ENCODE measurements at places on chromosomes 11 and 22.

- no peak for DNase-seq
Observed at GRCh38 chr11:59102259-59102765, 4.7 kb upstream of the FAM111B start.

DNA sequence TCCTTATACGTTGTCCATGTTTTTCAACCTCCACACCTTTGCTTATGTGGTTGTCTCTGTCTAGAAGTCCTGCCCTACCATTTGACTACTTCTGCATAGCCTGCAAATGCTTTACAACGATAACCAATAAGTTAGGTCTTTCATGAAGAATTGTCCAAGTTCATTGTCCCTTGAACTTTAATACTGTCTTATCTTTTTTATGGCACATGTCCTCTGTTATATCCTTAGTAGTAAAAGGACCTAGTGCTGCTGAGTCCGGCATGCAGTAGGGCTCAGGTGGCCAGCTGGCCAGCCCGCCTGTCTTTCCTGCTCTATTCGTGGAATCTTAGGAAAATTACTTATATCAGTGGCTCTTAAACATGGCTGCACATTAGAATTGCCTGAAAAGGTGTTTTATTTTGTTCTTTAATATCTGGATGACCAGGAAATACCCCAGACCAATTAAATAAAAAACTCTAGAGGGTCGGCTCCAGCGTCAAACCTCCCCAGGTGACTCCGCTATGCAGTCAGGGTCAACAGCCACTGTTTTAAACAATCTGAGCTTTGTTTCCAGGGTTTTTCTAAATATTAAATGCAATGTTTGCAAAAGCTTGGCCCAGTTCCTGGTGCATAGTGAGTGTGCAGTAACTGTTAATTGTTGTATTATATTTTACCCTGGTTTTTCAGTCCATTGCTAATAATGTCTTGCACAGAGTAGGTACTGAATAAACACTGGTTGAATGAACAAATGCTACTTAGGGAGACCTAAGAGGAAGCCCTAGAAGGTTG is 64.6 kb upstream of the SESN3 start:
- no peak for DNase-seq

DNA sequence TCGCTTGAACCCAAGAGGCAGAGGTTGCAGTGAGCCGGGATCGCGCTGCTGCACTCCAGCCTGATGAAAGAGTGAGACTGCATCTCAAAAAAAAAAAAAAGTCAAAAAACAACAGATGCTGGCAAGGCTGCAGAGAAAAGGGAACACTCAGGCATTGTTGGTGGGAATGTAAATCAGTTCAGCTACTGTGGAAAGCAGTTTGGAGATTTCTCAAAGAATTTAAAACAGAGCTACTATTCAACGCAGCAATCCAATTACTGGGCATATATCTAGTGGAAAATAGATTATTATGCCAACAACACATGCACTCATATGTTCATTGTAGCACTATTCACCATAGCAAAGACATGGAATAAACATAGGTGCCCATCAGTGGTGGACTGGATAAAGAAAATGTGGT is 89.7 kb downstream of the EFCAB6 start:
- no peak for DNase-seq

- no peak for DNase-seq
Observed at GRCh38 chr11:93236741-93237675, 39.2 kb upstream of the SLC36A4 start.

DNA sequence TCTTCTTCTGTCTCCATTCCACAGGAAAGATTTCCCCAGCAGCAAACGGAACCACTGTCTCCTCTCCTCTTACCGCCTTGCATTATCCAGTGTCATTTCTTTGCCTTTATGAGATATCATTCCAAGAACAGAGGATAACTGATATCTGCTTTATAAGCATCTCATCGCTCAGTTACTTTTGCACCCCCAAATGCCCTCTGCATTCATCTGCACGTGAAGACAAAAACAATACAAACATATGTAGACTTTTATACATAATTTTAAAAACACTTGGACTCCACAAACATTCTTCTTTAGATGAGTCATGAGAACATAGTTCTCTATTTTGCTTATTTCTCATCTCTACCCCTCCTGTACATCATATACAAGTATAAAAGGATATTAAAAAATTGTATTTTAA is 512 bp upstream of the OR51T1 start:
- DNase-seq: no peak

DNA sequence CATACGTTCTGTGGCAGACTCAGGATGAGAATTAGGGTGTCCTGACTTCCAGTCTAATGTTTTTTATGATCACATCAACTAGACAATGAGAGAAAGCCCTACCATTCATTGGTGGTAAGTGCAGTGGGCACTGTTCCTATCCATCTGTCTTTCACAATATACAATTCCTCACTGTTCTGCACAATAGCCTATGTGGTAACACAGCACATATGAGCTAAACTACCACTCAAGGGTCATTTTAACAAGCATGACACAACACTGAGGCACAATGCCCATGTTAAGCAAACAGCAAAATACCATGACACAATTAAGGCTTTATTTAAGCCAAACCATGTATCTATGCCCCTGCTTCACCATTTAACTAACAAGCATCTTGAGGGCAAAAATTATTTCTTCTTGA is 52.3 kb downstream of the SIK3 start:
- DNase-seq: no peak

DNA sequence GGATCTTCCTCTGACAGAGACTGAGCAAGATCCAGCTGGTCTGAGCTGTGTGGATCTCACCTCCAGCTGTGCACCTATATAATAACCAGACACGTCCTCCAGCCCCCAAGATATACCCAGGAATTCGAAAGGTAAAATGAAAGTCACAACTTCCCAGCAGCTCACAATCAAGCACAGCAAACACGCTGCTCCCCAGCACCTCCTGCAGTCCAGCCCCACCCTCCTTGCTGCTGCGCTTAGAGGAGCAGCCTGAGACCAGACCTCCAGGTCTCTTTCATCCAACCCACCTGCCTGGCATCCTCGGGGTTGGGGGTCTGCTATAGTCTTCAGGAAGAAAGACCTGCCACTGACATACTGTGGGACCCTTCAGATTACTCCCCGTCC is 3.0 kb upstream of the APOL4 start:
- DNase-seq: no peak

DNA sequence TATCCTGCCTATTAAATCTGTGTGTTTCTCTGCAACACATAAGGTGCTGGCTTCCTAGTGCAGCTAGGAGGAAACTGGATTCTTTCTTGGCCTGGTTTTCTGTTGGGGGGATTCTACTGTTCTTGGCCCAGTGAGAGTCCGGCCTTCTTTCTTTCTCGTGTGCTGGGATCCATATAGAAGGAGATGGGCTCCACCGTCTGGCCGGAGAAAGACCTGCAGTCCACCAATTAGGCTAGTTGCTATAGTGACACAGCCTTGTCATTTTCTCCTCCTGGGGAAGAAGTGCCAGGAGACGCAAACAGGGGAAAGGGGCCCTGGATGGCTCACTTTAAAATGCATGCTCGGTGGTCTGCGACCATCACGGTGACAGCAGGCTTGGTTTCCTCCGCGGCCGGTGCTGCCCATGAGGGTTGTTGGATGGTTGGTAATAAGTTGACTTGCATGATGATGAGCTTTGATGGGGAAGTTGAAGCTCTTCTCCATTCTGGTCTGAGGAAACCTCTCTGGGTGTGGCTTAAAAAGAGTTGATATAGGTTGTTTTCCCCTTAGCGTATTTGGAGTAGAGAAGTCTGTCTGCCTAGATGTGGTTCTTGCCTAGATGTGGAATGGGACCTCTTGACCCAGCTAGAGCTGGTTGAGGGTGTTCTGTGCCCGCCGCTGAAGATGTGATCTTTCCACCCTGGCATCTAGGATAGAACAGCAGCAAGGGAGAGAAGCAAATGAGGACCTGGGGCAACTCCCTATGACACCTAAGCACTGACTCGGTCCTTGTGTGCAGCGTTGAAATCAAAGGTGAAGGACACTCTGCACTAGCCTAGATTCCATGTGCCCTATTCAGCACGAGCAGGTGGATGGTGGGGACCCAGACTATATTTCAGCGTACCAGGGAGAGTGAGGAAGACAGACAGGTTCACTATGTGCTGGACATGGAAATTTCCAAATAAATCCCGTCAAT is 1335.0 kb downstream of the BRD1 start:
- DNase-seq: no peak

DNA sequence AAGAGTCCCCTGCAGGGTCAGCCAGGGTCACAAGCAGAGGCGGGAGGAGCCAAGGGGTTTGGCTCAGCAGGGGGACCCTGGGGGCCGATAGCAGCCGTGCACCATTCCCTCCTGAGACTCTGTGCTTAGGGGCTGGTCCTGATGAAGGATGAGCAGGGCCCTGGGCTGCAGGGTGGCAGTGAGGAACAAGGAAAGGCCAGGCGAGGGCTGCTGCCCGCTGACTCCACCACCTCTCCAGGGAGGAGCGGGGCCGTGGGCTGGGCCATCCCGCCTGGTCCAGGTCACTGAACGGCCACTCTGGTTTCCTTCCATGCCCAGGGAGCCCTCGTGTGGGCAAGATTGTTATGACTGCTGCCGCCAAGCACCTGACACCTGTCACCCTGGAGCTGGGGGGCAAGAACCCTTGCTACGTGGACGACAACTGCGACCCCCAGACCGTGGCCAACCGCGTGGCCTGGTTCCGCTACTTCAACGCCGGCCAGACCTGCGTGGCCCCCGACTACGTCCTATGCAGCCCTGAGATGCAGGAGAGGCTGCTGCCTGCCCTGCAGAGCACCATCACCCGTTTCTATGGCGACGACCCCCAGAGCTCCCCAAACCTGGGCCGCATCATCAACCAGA is 9.2 kb upstream of the NDUFS8 start:
- no peak for DNase-seq

GRCh38 chr11:65915821-65916251 is 3.0 kb downstream of the C11orf68 start:
- DNase-seq: no peak

DNA sequence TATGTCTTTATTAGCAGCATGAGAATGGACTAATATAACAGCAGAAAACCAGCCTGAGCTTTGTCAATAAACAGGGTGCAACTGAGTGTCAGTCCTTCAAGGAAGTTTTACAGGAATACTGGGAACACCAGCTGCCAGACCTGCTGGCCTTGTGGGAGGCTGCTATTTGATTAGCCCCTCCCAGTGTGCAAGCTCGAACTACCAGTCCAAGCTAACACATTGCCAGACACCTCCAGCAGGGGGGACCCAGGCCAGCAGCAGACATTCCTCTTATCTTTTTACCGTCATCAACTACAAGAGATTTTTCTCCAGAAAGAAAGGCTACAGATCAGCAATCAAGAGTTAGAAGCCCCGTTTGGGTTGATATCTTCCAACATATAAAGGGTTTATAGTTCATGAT is 942.8 kb upstream of the TENM4 start:
- DNase-seq: no peak

DNA sequence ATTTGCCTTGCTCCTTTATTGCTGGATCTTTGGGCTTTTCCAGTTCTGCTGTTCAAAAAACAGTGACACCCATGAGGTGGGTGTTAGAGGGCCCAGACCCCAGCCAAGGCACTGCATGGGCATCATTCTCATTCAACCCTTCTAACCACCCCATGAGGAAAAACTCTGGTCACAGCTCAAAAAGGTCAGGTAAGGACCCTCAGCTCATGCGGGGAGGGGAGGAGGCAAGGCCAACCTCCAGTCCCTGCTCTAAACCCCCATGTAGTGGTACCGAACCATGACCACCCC is 7.4 kb downstream of the GNB1L start:
- no peak for DNase-seq

- no peak for DNase-seq
Observed at GRCh38 chr11:68598816-68599653, 85.3 kb upstream of the GAL start.

GRCh38 chr11:3626250-3626960 is 15.4 kb downstream of the ART5 start:
- no peak for DNase-seq

GRCh38 chr22:37260901-37261336 is 16.9 kb upstream of the RAC2 start:
- no peak for DNase-seq

DNA sequence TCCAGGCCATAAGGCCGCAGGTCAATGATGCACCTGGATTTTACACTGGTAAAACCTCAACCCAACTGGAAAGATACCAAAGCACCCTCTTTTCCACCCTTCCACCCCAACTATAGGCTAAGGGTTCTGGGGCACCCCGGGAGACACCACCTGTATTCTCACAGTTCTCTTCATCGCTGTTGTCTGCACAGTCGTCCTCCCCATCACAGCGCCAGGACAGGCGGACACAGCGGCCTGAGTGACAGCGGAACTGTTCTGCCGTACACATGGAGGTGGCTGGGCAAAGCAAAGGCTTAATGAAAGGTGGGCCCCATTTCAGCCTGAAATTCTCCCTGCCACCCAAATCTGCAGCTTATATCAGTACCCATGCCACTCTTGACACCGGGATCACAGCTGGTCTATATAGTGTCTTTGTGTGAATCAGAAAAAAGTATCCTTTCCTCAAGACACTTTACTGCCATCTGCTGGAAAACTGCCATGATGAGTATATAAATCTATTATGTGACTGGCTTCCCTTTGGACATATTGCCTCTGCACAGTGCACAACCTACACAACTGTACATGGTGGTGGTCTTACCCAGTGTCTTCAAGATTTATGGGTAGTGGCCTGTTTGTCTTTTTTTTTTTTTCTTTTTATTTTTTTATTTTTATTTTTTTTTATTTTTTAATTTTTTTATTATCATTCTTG is 21.5 kb downstream of the LRP4 start:
- DNase-seq: peak; percentile 56

GRCh38 chr22:45867118-45867905 is 109.7 kb downstream of the WNT7B start:
- DNase-seq: no peak

DNA sequence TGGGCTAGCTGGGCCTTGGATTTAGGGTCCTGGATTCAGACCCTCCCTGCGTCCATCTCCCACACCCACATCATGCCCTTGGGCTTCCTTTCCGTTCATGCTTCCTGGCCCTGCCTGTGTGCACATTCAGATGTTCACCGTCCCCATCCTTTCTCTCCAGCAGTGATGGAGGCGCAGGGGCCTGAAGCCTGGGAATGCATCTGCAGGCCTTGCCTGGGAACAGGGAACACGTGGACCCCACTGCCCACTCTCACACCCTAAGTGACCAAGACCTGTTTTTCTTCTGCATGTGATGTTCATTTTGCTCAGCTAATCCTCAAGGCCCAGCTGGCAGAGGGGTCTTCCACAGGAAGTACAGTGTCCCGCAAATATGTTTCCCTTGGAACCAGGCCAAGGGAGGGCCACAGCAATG is 91.6 kb upstream of the PARVA start:
- no peak for DNase-seq

- no peak for DNase-seq
Observed at GRCh38 chr11:78535027-78535426, 39.6 kb downstream of the NARS2 start.
